ENCODE measurements at places on chromosomes 2 and 18.
A peak's percentile ranks its signal among the peaks of the same experiment; 100 is the strongest.

DNA sequence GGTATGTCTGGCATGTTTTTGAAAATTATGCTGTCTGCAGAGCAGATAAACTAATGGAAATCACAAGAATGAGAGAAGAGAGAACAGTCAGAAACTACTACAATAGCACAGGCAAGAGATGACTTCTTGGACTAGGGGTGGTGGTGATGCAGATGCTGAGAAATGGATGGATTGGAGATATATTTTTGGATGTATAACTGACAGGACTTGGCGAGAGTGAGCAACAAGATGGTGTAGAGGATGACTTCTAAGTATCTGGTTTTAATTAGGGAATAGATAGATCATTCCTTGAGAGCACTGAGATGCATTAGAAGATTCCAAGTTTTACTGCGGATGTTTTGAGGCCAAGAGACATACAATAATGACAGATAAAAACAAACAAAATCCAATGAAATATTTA lies 328.2 kb downstream of the PID1 start:
- no peak for DNase-seq

DNA sequence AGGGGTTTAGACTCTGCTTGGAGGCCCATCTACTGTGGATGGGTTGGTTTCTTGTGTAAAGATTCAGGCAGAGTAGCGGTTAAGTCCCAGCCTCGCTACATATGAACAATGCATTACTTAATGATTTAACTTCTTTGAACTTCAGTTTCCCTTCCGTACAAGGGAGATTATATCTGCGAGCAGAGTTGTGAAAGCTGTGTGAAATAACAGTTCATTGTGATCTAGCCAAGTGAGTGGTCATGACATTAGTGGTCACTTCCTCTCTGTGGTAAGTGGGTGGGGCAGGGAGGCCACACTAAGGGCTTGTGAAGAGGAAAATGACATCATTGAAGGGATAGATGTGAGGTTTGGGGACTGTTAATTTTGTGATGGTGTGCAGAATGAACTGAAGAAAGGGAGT lies 14.1 kb upstream of the MEX3C start:
- DNase-seq, result no peak

DNA sequence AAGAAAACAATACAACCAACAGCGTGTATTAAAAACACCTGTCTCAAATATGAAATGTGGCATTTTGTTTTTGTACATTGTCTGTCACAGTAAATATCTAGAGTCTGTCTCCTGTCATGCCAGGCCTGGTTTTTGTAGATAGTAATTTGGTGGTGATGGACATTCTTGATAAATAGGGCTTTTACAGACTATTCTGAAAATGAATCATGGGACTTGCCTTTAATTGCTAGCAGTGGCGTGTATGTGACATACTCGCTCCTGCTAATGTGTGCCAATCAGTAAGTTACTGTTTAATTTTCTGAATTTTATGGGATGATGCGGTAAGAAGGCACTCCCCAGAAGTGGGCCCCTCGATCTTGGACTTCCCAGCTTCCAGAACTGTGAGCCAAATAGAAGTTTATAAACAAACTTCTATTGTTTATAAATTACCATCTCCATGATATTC lies 83.7 kb downstream of the TANC1 start:
- DNase-seq, result no peak

GRCh38 chr2:147374423-147374811 lies 470.4 kb upstream of the ACVR2A start:
- DNase-seq, result no peak

DNA sequence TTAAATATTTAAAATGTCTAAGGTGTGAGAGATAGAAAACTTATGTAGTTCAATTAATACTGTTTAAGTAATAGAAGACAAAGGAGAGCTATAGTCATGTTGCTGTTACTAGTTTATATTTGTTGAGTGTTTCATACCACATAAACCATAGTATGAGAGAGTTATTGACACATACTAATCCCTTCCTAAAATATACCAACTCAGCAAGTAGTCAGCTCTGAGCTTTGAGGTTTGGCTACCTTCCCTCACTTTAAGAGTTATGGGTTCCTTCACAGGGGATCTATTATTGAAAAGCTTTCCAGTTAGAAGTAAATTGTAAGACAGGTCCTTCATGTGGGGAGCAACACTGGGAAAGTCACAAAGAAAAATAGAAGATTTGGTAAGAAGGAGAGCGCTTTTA lies 701.6 kb upstream of the ZEB2 start:
- DNase-seq, result no peak

DNA sequence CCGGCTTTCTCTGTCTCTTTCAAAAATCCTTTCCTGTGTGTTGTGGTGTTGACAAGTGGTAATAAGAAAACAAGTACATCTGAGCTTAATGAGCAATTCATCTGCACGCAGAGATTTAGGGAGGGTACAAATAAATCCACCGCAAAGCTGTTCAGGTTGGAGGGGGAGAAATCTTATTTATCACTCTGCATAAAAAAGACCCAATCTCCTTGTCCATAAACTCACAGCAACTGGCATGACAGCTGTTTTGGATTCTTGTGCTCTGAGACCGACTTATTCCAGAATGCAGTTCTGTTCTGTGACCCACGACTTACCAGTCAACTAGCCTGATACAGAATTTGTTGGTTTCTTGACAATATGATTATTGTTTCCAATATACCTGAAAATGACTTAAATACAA lies 380.1 kb downstream of the SOX11 start:
- DNase-seq, result no peak

DNA sequence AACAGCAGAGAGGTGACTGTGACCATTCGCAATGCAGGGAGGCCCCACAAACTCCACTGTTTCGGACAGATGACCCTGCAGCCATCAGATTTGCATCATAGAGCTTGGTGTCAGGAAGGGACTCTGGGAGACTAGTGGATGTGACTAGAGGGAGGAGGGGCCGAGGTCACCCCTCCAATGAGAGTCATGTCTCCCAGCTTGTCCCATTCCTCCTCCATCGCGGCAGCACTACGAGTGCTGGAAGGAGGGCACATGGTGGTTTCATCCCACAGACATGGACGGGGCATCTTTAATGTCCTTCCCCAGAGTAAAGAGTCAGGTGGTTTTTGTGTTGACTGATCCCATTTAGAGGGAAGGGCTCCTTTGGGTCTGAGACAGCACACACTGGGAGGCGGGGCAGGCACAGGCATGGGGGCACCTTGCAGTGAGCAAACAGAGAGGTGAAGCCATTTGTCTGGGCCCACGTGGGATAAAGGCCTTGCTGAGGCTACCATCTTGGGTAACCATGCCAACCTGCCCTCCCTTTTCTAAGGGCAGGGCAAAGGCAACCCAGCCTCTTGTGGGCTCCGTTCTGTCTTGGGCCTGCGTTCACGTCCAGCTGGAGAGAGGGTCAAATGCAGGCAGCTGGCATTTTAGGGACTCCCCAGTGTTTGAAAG lies 208.1 kb downstream of the ASB1 start:
- DNase-seq, result no peak

- no peak for DNase-seq
Measured at GRCh38 chr2:148512501-148512900, 132.1 kb upstream of the EPC2 start.

DNA sequence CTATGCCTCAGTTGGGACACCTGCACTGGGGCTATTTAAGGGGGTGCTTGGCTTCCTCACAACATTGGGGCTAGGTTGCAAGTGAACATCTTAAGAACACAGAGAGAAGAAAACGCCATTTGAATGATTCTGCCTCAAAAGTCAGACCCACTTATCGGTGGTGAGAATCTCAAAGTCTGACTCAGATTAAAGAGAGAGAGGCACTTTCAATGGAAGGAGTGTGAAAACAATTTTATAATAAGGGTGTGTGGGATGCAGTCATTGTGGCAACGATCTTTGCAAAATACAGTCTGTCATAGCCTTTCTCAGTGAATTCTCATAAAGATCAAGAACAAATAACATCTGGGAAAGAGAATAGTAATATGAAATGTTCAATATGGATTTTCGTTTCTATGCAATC lies 41.8 kb downstream of the CCDC102B start:
- DNase-seq, result no peak

DNA sequence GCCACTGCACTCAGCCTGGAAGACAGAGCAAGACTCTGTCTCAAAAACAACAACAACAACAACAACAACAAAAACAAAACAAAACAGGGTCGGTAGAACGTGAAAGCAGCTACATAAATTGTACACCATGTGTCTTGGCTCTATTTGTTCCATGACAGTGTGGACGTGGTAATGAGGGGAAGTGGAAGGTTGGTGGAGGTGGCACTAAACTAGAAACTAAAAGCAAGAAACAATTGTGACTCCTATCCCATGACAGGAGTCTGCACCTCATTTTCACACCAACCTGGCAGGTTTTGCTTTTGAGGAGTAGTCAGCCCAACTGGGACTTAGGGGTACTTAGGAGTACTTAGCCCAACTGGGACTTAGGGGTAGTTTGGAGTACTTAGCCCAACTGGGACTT lies 62.5 kb upstream of the MRPS9 start:
- no peak for DNase-seq

GRCh38 chr2:28589746-28590463 lies 94.0 kb downstream of the PLB1 start:
- no peak for DNase-seq

DNA sequence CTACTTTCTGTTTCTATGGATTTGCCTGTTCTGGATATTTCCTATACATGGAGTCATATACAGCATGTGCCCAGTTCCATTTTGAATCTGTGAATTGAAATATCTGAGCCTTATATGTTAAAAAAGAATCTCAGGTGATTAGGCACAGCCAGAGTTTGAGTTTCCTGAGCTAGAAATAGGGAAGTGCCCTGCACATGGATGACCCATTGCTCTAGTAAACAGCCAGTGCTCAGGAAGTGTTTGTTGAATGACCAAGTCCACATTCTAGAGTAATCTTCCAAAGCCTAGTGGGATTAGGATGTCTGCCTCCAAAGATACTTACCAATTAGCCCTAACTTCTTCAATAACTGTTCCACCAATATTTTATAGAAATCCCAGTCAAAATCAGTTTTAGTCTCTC lies 165.8 kb downstream of the SETBP1 start:
- no peak for DNase-seq

DNA sequence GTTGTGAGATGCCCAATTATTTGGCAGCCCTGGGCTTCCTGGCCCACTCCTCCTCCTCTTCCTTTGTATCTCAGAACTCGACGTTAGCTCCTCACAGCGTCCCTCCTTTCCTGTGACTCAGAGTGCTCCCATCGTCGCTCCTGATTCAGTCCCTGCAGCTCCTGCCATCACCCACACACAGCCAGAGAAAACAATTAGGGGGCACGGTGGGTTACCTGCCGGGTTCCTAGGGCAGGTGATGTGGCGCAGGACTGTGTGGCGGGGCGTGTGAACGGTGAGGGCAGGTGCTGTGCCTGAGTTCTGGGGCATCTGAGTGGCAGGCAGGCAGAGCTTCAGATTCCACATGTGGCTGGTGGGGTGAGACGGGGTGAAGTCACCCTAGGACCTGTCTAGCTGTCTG lies 42.6 kb downstream of the GLI2 start:
- DNase-seq, result no peak

GRCh38 chr2:127052057-127052770 lies 54.7 kb downstream of the BIN1 start:
- no peak for DNase-seq

DNA sequence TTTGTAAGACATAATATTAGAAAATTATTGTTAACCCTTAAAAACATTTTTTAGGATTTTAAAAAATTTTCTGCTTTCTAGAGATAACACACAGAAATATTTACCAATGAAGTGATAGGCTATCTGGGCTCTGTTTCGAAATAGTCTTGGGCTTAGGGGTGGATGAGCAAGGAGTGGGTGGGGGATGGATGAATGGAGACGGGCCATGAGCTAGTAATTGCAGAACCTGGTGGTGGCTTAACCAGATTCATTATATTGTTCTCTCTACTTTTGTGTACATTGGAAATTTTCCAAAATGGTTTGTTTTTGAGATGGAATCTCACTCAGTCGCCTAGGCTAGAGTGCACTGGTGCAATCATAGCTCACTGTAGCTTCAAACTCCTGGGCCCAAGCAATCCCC lies 89.6 kb downstream of the TCF7L1 start:
- no peak for DNase-seq

DNA sequence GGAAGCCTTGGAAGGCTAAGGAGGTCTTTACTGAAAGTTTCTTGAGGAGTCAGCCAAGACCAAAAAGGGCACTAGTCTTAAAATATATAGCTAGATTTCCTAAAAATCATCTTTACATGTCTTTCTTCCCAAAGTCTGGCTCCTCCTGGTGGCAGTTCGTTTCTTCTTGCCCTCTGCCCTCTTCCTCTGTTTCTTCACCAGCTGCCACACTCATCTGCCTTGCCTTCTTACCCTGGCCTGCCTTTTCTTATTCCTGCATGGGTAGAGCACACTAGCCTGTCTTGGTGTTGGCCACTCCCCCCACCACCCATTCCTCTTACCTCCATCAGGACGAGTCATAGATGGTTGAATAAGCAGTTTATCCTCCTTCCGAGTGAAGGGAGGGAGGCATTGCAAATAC lies 129.8 kb downstream of the RAPGEF4 start:
- DNase-seq, result no peak

- DNase-seq, result peak; percentile 39
Measured at GRCh38 chr2:177254433-177255226, 9.9 kb downstream of the NFE2L2 start.

- no peak for DNase-seq
Measured at GRCh38 chr2:200171731-200172482, 134.6 kb upstream of the SPATS2L start.

- no peak for DNase-seq
Measured at GRCh38 chr2:102277202-102277700, 34.1 kb upstream of the IL1RL1 start.

DNA sequence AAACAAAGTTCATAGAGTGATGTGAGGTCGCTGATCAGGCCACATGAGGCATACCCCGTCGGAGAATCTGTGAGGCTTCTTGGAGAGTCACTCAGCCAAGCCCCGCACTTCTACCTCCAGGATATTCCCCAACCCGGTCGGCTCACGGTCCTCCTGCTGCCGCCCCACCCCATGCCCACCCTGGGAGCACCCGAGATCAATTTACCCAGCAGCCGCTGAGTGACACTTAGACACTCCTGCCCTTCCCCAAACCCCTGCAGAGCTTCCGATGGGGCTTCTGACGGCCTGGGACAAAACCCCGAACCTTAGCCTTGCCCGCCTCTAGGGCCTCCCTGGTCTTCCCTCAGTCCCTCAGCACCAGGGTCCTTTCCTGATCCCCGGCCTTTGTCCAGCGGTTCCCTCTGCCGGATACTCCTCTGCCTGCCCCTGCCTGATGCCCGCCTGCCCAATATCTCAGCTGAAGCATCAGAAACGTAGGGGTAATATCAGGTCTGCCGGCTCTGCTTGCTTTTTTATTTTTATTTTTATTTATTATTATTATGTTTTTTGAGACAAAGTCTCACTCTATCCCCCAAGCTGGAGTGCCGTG lies 18.9 kb upstream of the OTOS start:
- DNase-seq, result no peak

- DNase-seq, result no peak
Measured at GRCh38 chr18:23512641-23513040, 9.3 kb downstream of the RMC1 start.

All from hypothalamus (tissue), 51 donors.